NCI-H524 (cell line): ENCODE measurements at places on chromosomes 3 and 15.
A peak's percentile ranks its signal among the peaks of the same experiment; 100 is the strongest.

GRCh38 chr3:195411836-195412235 lies 31.0 kb downstream of the ACAP2 start:
- no peak for DNase-seq

DNA sequence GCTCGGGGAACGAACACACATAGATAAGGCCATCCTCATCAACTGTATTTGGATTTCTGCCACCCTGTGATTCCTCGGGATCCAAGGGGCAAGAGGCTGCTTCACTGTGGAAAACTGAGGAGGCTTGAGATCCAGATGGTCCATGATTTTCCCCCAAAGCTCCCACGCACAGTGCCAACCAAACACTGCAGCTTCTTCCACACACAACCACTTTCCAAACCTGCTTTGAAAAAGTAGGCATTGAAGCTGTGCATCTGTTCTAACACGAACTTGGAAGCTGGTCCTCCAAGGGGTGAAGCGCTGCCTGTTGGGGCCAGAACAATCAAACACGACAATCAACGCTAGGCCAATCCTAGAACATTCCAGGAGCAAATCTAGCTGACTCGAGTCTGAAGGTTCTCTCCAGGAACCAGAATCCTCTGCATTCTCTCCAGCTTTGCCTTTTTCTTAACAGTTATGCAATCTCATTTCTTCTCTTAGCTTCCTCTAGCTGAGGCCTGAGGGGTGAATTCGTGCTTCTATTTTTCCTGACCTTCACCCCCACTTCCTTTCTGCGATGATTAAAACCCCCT lies 104.4 kb downstream of the LRRK1 start:
- no peak for DNase-seq

GRCh38 chr3:31620656-31621055 lies 87.9 kb downstream of the STT3B start:
- DNase-seq, result no peak

DNA sequence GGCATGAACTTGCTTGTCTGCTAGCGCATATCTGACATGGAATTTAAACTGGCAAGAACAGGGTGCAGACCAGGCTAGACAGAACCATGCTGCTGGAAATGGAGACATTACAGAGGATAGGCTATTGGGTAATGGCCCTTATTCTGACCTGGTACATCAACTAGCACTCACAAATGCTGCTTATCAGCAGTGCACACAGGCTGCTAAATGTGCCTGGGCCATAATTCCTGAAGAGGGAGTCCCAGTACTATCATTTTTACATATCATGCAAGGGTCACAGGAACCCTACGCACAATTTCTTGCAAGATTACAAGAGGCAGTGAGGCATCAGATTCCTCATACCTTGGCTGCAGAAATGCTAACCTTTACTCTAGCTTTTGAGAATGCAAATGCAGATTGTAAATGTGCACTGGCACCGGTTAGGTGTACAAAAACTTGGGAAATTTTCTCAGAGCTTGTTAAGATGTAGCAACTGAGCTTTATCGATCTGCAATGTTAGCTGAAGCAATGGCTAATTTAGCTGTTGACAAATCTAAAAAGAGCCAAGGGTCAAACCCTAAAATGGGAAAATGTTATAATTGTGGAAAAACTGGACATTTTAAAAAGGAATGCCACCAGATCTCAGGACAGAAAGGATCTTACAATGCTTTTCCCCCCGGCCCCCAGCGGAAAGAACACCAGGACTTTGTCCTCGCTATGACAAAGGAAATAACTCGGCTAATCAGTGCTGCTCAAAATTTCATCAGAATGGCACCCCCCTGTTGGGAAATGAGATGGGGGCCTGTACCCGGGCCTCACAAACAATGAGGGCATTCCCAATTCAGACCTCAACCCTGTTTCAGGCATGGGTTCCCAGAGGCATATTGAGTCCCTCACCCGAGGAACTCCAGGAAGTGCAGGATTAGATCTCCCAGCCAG lies 21.1 kb downstream of the CCRL2 start:
- peak; percentile 28 for DNase-seq

DNA sequence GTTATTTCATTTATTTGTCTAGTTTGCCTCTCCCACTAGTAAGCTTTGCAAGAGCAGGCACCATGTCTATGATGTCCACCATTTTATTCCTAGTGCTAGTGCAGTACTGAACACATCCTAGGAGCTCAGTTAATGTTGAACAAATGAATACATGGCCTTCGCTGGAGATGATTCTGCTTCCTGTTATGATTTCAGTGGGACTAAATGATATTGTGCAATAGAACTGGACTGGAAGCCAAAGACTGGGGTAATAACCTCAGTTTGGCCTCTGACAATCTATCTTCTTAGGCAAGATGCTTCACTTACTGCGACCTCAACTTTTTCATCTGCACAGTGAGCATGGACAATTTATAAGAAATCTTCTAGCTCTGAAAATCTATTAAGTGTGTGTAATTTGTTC lies 191.3 kb downstream of the ADAMTSL3 start:
- no peak for DNase-seq

DNA sequence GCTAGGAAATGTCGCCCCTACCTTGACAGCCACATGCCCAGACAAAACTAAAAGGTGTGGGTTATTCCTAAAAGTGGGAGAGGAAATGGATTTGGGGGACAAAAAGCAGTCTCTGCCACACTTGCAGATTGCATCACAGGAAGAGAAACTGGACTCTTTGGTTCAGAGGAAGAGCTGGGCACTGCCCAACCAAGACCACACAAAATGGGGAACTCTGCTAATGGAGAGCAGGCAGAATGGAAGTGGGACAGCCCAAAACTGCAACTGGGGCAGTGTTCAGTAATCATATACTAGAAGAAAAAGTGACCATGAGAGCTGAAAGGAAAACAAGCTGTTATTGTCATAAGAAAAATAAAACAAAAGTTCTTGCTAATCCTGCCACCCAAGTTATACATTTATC lies 138.9 kb upstream of the FRMD4B start:
- DNase-seq, result no peak

GRCh38 chr3:165783383-165783782 lies 53.8 kb downstream of the BCHE start:
- DNase-seq, result no peak

- DNase-seq, result no peak
These were observed 2.1 kb upstream of the SCAANT1 start for GRCh38 chr3:63914312-63914711.

- no peak for DNase-seq
These were observed 129.7 kb downstream of the ARNT2 start for GRCh38 chr15:80533790-80534333.

GRCh38 chr3:53194210-53195065 lies 33.4 kb downstream of the PRKCD start:
- DNase-seq, result no peak

GRCh38 chr15:95541301-95541700 lies 789.2 kb upstream of the NR2F2 start:
- DNase-seq, result no peak

GRCh38 chr3:66303491-66303901 lies 82.7 kb downstream of the SLC25A26 start:
- DNase-seq, result peak; percentile 20

GRCh38 chr3:189641776-189642175 lies 10.6 kb downstream of the TP63 start:
- no peak for DNase-seq

GRCh38 chr3:38580450-38581382 lies 68.8 kb downstream of the SCN5A start:
- no peak for DNase-seq

GRCh38 chr3:143396790-143397189 lies 277.2 kb downstream of the CHST2 start:
- DNase-seq, result no peak

GRCh38 chr15:101051291-101052030 lies 132.3 kb downstream of the LRRK1 start:
- no peak for DNase-seq

- DNase-seq, result no peak
These were observed 45.0 kb downstream of the SPSB4 start for GRCh38 chr3:141096164-141096563.

GRCh38 chr3:72163809-72164634 lies 379.1 kb upstream of the PROK2 start:
- no peak for DNase-seq

- no peak for DNase-seq
These were observed 5.6 kb upstream of the BRPF1 start for GRCh38 chr3:9725775-9726515.

GRCh38 chr3:116259984-116260383 lies 185.3 kb downstream of the LSAMP start:
- no peak for DNase-seq

- DNase-seq, result no peak
These were observed 348.4 kb upstream of the IL12A start for GRCh38 chr3:159640225-159640624.
